Tracheal epithelial cell (primary cell): ENCODE measurements at places on chromosomes 6 and 20. TPM values are rescaled to one million over a fixed set of nuclear protein-coding genes. Genes with fewer than 3 reads are reported as not detected.

Gene ITPR3
- 117 and 129 TPM in 2 replicates for total RNA-seq

Gene OR2H2
- total RNA-seq = 0.24 TPM in 1 of 2 replicates, not detected in the other

Gene SLPI
- total RNA-seq = 837 and 1,171 TPM in 2 replicates

Gene PIGT
- total RNA-seq = 22.2 and 23.4 TPM in 2 replicates

Gene BTN1A1
- not detected in 2 replicates for total RNA-seq

Gene FAXC
- total RNA-seq = 3.6 and 5.1 TPM in 2 replicates

Gene ADGRG6
- 21.7 and 40.1 TPM in 2 replicates for total RNA-seq

Gene HLA-DPB1
- total RNA-seq = 1.1 and 3.6 TPM in 2 replicates

Gene MICAL1
- total RNA-seq = 10.9 and 25.8 TPM in 2 replicates

Gene ZSCAN31
- total RNA-seq = 9.6 and 11.8 TPM in 2 replicates

Gene LAMA4
- 0.64 and 1.4 TPM in 2 replicates for total RNA-seq

Gene PKIB
- 9.2 and 20.2 TPM in 2 replicates for total RNA-seq

Gene MUC22
- total RNA-seq = not detected in 2 replicates

Gene CLIC1
- total RNA-seq = 454 and 1,059 TPM in 2 replicates

Gene SYNDIG1
- 0.24 TPM in 1 of 2 replicates, not detected in the other for total RNA-seq

Gene ASIP
- total RNA-seq = not detected in 2 replicates

Gene DUSP15
- total RNA-seq = not detected in 2 replicates

Gene PLCB4
- 1.5 and 29.9 TPM in 2 replicates for total RNA-seq

Gene METTL24
- total RNA-seq = not detected in 2 replicates

Gene DSP
- 710 and 886 TPM in 2 replicates for total RNA-seq

Gene PCMT1
- total RNA-seq = 129 and 183 TPM in 2 replicates

Gene SNAI1
- total RNA-seq = not detected in 2 replicates

Gene TP53INP2
- total RNA-seq = 0.43 and 1.4 TPM in 2 replicates

Gene CALHM4
- total RNA-seq = not detected in 2 replicates

Gene BPIFA1
- total RNA-seq = not detected in 2 replicates

Gene GLP1R
- total RNA-seq = not detected in 2 replicates

Gene TP53TG5
- under 0.01 and 0.21 TPM in 2 replicates for total RNA-seq

Gene SNX14
- 112 and 127 TPM in 2 replicates for total RNA-seq

Gene NKX2-2
- total RNA-seq = not detected in 2 replicates

Gene OR2W1
- not detected in 2 replicates for total RNA-seq

Gene RFX6
- total RNA-seq = not detected in 2 replicates

Gene SIRPG
- total RNA-seq = not detected in 2 replicates

Gene BLCAP
- total RNA-seq = 48.0 and 79.7 TPM in 2 replicates

Gene DEFB132
- total RNA-seq = not detected in 2 replicates

Gene VWA7
- 0.43 and 0.48 TPM in 2 replicates for total RNA-seq

Gene FOXF2
- total RNA-seq = not detected in 2 replicates

Gene SIM1
- total RNA-seq = 0.72 TPM in 1 of 2 replicates, not detected in the other

Gene GNMT
- not detected in 2 replicates for total RNA-seq

Gene TTLL9
- not detected in 2 replicates for total RNA-seq

Gene SLC2A10
- 11.8 and 19.0 TPM in 2 replicates for total RNA-seq

Gene LPA
- 0.24 TPM in 1 of 2 replicates, not detected in the other for total RNA-seq

Gene ERVFRD-1
- total RNA-seq = not detected in 2 replicates

Gene FOXO3
- total RNA-seq = 43.5 and 45.5 TPM in 2 replicates

Gene WFDC12
- total RNA-seq = 0.96 TPM in 1 of 2 replicates, not detected in the other

Gene MYBL2
- total RNA-seq = 0.21 and 3.1 TPM in 2 replicates

Gene HLA-DMB
- 0.64 and 0.96 TPM in 2 replicates for total RNA-seq

Gene MDC1
- 1.7 and 2.4 TPM in 2 replicates for total RNA-seq
